Aorta (tissue), 5 donors: ENCODE measurements at places on chromosomes 4 and X. TPM values are rescaled to one million over a fixed set of nuclear protein-coding genes. Genes with fewer than 3 reads are reported as not detected.

The POU3F4 gene
- polyA plus RNA-seq, result not detected

The CXorf49 gene
- not detected for polyA plus RNA-seq

The RTL9 gene
- polyA plus RNA-seq, result not detected

The GYPA gene
- polyA plus RNA-seq, result not detected

The GPC3 gene
- 3.0 TPM for polyA plus RNA-seq

The KLHL4 gene
- 0.05 TPM for polyA plus RNA-seq

The ANKRD37 gene
- 40.5 TPM for polyA plus RNA-seq

The BMPR1B gene
- polyA plus RNA-seq, result 1.0 TPM
